ENCODE measurements at places on chromosomes 7 and 10. TPM values are rescaled to one million over a fixed set of nuclear protein-coding genes. Genes with fewer than 3 reads are reported as not detected.

DNA sequence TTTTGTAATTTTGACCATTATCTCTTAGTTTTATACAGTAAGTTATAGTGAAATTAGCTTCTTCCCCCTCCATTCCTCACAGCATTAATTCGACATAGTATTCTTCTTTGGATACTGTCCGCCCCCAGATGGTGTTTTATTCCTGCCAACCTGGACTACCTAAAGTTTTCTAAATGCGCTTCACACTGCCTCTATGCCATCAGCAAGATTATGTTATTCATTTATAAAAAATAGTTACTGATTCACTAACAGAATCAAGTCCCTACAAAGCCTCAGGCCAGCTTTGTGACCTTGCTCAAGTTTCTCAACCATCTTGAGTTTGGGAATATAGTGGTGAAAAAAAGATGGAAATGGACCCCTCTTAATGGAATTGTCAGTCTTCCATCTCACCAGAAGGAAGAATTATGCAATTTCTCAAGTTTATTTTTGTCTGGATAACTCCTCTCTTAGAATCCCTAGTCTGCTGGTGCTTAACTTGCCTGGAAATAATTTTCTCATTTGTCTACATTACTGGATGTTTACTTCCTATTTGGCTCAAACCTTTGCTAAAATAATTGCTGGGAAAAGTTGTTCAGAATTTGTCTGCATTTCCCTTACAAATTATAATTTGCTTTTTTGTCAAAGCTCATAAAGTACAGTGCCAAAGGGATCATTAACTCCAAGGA is 16.7 kb upstream of the FGL2 start:
- no peak overlapping the region for H3K27ac ChIP-seq
- no peaks in the 10 kb centered on the region for H3K36me3 ChIP-seq
- H3K4me3 ChIP-seq = no peak overlapping the region
- H3K4me1 ChIP-seq = no peaks in the 10 kb centered on the region
- no peak for DNase-seq

Gene THSD7A
- total RNA-seq = 3.8 TPM

Gene FOXP2
- 10.0 TPM for total RNA-seq

- peaks cover 16% of the 10 kb centered on the region for H3K4me1 ChIP-seq
- DNase-seq = peak; percentile 79
- no peaks in the 10 kb centered on the region for H3K27me3 ChIP-seq
- H3K4me3 ChIP-seq = peak overlapping the region; percentile 88
- peaks cover 11% of the 10 kb centered on the region for H3K36me3 ChIP-seq
Measured at GRCh38 chr10:51700228-51700817, 928 bp upstream of the CSTF2T start.

- DNase-seq = peak; percentile 87
- no peaks in the 10 kb centered on the region for H3K36me3 ChIP-seq
- no peak overlapping the region for H3K27ac ChIP-seq
Measured at GRCh38 chr10:27948186-27948585, 50.7 kb downstream of the ODAD2 start.

Gene LRRC61
- total RNA-seq = 3.6 TPM

- no peak overlapping the region for H3K27ac ChIP-seq
- no peaks in the 10 kb centered on the region for H3K27me3 ChIP-seq
- DNase-seq = no peak
- H3K36me3 ChIP-seq = no peaks in the 10 kb centered on the region
Measured at GRCh38 chr7:16318989-16319915, 102.1 kb downstream of the CRPPA start.

GRCh38 chr10:28315140-28315539 is 12.3 kb upstream of the MPP7 start:
- H3K36me3 ChIP-seq = no peaks in the 10 kb centered on the region
- H3K27me3 ChIP-seq = no peaks in the 10 kb centered on the region
- DNase-seq = no peak
- peaks cover 1% of the 10 kb centered on the region for H3K4me1 ChIP-seq

DNA sequence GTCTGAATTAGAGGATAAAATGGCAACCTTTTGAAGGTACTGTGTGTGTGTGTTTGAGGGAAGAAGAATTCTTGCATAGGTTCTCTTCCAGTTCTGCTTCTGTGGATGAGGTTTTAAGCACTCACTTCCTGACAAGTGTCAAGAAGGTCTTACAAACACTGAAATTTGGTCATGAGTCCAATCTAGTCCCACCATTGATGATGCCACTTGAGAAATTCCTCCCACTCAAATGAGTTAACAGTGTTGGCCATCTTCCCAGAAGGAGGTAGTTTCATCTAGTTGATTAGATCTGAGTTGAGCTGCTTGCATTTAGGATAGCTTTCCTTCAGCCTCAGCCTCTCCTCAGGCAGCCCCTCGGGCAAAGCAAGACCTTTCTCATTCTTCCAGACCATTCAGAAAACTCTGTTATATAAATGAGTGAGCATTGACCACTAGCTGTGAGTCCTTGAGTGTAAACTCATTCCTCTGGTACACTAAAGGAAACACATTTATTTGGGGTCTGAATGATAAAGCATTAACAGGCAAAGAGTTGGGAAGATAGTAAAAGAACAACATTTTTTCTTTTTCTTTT is 189.5 kb downstream of the TRIL start:
- H3K36me3 ChIP-seq = peaks cover 3% of the 10 kb centered on the region
- DNase-seq = no peak
- H3K4me3 ChIP-seq = no peak overlapping the region
- no peak overlapping the region for H3K27ac ChIP-seq

- H3K36me3 ChIP-seq = no peaks in the 10 kb centered on the region
- no peak overlapping the region for H3K4me3 ChIP-seq
- no peaks in the 10 kb centered on the region for H3K4me1 ChIP-seq
- no peak overlapping the region for H3K27ac ChIP-seq
- H3K27me3 ChIP-seq = peaks cover 11% of the 10 kb centered on the region
- no peak for DNase-seq
Measured at GRCh38 chr10:15869935-15870334, 9.6 kb upstream of the MINDY3 start.

Gene SH2D4B
- total RNA-seq = 0.04 TPM

DNA sequence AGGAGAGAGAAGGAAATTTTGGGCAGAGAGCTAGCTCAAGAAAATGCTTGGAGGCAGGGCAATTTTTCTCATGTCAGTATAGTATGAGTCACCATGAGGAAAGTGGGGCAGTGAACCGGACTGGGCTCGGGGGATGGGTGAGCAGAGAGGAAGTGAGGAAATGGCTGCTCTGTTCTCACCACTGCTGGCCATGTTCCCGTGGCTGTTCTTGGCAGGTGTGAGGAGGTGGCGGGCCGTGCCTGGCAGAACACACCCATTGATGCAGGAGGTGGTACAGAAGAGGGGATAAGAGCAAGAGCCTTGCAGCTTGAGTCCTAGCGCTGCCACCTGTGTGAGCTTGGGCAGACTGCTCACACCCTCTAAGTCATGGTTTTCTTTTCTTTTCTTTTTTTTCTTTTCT is 304.4 kb upstream of the LYZL1 start:
- H3K4me3 ChIP-seq = no peak overlapping the region
- no peak overlapping the region for H3K27ac ChIP-seq
- DNase-seq = peak; percentile 23
- H3K4me1 ChIP-seq = no peaks in the 10 kb centered on the region

Gene MYH16
- not detected for total RNA-seq

DNA sequence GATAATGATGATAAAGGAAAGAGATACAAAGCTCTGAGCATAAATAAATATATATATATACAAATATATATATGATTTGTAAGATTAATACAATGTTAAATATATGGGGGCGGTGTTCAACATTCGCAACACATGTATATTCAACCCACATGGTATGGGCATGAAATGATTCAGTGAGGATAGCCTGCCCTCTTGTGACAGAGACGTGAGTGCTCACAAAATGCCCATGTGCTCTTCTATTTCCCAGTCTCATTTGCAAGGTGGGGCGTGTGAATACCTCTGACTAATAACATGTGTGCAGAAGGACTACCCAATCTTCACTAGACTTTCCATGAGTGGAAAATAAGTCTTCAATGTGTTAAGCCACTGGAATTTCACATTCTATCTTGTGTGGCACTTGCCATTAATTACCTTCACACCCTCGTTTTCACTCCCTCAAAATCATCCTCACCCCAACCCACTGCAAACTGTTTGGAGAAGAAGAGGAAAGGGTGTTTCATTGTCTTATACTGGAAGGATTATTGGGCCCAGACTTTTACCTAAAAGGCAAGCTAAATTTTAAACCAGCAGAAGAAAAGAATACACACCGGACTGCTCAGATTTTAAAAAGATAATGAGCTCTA is 26.9 kb downstream of the ASAH2 start:
- no peaks in the 10 kb centered on the region for H3K27me3 ChIP-seq
- H3K27ac ChIP-seq = no peak overlapping the region
- peak; percentile 23 for DNase-seq
- no peak overlapping the region for H3K4me3 ChIP-seq
- H3K36me3 ChIP-seq = no peaks in the 10 kb centered on the region

DNA sequence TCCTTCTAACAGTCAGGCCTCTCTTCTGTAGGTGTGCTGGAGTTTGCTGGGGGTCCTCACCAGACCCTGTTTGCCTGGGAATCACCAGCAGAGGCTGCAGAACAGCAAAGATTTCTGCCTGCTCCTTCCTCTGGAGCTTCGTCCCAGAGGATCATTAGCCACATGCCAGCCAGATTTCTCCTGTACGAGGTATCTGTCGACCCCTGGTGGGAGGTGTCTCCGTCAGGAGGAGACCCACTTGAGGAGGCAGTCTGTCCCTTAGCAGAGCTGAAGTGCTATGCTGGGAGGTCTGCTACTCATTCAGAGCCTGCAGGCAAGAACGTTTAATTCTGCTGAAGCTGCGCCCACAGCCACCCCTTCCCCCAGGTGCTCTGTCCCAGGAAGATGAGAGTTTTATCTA is 611.1 kb upstream of the COBL start:
- no peaks in the 10 kb centered on the region for H3K4me1 ChIP-seq
- DNase-seq = no peak
- H3K36me3 ChIP-seq = no peaks in the 10 kb centered on the region
- no peaks in the 10 kb centered on the region for H3K27me3 ChIP-seq
- no peak overlapping the region for H3K27ac ChIP-seq
- H3K4me3 ChIP-seq = no peak overlapping the region

Gene OR9A2
- total RNA-seq = 0.18 TPM

Gene CLRN3
- total RNA-seq = 0.09 TPM

Gene SPDYE2B
- not detected for total RNA-seq

- H3K27ac ChIP-seq = no peak overlapping the region
- H3K4me1 ChIP-seq = no peaks in the 10 kb centered on the region
- H3K36me3 ChIP-seq = no peaks in the 10 kb centered on the region
- no peak for DNase-seq
- no peak overlapping the region for H3K4me3 ChIP-seq
- no peaks in the 10 kb centered on the region for H3K27me3 ChIP-seq
Measured at GRCh38 chr7:97667359-97667758, 64.5 kb upstream of the TAC1 start.

DNA sequence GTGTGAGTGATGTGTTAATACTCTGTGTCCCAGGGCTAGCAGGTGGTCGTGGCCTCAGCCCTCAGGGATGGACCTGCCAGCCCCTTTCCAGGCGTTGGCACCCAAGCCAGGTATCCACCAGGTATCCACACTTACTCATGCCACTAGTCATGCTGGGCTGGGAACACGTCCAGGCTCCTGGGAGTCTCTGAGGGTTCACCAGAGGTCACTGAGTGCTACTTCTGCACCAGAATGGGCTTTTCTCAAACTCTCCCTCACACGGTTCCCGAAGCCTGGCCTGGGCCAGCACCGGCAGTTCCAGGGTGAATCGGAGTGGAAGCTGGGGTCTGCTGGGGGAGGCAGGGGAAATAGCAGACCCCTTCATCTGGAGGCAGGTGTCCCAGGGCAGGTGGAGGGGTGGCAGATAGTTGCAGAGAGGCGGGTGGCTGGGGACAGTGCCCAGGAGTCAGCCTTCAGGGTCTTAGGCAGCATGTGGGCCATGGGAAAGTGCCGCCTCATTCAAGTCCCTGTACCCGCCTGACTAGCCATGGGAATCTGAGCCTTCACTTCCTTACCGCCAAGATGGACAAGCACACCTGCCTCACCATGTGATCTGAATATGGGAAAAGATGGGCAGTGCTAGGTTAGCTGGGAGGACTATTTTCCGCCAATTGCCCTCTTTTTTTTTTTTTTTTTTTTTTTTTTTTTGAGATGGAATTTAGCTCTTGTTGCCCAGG is 95.5 kb upstream of the GTF2I start:
- no peaks in the 10 kb centered on the region for H3K4me1 ChIP-seq
- no peak overlapping the region for H3K27ac ChIP-seq
- H3K36me3 ChIP-seq = peaks cover 43% of the 10 kb centered on the region
- no peaks in the 10 kb centered on the region for H3K27me3 ChIP-seq
- no peak overlapping the region for H3K4me3 ChIP-seq

GRCh38 chr10:89853781-89854191 is 152.4 kb downstream of the KIF20B start:
- H3K27me3 ChIP-seq = no peaks in the 10 kb centered on the region
- H3K36me3 ChIP-seq = no peaks in the 10 kb centered on the region
- DNase-seq = peak; percentile 52
- no peak overlapping the region for H3K4me3 ChIP-seq
- no peak overlapping the region for H3K27ac ChIP-seq
- peaks cover 4% of the 10 kb centered on the region for H3K4me1 ChIP-seq

Gene GAD2
- 0.09 TPM for total RNA-seq

DNA sequence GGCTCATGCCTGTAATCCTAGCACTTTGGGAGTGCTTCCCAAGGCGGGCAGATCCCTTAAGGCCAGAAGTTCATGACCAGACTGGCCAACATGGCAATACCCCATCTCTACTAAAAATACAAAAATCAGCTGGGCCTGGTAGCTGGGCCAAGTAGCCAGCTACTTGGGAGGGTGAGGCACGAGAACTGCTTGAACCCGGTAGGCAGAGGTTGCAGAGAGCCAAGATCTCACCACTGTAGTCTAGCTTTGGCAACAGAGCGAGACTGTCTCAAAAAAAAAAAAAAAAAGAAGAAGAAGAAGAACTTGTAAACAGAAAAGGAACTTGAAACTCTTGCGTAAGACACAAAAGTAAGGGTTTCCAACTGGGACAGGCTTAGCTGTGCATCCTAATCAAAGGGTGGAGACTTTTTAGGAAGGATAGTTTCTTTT is 5.6 kb upstream of the IFIT2 start:
- peak; percentile 77 for DNase-seq
- peaks cover 14% of the 10 kb centered on the region for H3K4me1 ChIP-seq
- no peak overlapping the region for H3K4me3 ChIP-seq
- H3K36me3 ChIP-seq = no peaks in the 10 kb centered on the region
- peak overlapping the region; percentile 64 for H3K27ac ChIP-seq

GRCh38 chr7:101410743-101411507 is 48.2 kb downstream of the COL26A1 start:
- no peak overlapping the region for H3K27ac ChIP-seq
- DNase-seq = peak; percentile 31
- H3K4me1 ChIP-seq = peaks cover 13% of the 10 kb centered on the region
- H3K4me3 ChIP-seq = no peak overlapping the region

Gene OLAH
- total RNA-seq = 0.13 TPM

Gene DPCD
- total RNA-seq = 23.8 TPM

GRCh38 chr10:86684331-86685097 is 16.2 kb downstream of the LDB3 start:
- peaks cover 6% of the 10 kb centered on the region for H3K27me3 ChIP-seq
- DNase-seq = peak; percentile 79
- peaks cover 67% of the 10 kb centered on the region for H3K36me3 ChIP-seq
- peaks cover 90% of the 10 kb centered on the region for H3K4me1 ChIP-seq
- peak overlapping the region; percentile 82 for H3K27ac ChIP-seq
- no peak overlapping the region for H3K4me3 ChIP-seq

Data from muscle of leg (tissue), 16 donors.